ENCODE measurements at places on chromosomes 5 and 9.
A peak's percentile ranks its signal among the peaks of the same experiment; 100 is the strongest.

- no peak for DNase-seq
Measured at GRCh38 chr5:87030699-87031098, 237.0 kb upstream of the RASA1 start.

DNA sequence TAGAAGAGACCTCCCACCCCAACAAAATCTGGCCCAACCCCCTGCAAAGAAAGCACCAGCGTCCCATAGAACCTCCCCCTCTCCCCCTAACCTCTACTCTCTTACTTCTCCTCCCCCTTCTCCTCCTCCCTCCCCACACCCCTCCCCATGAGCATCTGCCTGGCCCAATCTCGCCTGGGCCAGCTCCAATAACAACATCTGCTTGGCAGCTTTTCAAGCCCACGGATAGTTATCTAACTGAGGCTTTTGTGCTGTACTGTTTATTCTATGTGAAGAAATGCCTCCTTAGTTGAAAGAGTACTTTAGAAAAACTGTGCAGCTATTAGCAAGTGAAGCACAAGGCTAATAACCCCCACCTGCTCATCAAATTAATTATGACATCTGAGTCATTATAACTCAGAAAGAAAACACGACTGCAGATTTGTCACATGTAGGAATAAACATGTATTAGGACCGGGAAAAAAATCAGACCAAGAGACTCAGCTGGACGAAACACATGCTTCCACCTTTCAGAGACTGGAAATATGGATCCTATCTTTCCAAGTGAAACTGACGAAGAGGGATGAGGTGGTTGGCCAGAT is 42.8 kb downstream of the NFIB start:
- no peak for DNase-seq

GRCh38 chr5:178249191-178249989 is 16.8 kb upstream of the PHYKPL start:
- peak; percentile 16 for DNase-seq

DNA sequence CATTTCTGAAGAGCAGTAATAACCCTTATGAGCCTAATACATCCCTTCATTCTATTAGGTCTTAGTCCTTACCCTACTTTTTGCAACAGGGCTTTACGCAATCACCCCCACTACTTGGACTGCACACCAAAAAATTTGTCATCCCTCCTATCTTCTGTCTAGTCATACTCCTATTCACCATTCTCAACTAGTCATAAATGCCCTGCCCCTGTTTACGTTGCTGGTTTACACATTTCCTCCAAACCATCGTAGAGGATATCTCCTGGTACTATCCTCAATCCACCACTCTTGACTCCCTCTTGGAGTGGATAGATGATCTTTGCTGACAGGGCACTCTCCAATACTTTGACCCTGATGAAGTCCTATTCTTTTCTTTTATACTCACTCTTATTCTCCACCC is 98.2 kb upstream of the CCNG1 start:
- no peak for DNase-seq

DNA sequence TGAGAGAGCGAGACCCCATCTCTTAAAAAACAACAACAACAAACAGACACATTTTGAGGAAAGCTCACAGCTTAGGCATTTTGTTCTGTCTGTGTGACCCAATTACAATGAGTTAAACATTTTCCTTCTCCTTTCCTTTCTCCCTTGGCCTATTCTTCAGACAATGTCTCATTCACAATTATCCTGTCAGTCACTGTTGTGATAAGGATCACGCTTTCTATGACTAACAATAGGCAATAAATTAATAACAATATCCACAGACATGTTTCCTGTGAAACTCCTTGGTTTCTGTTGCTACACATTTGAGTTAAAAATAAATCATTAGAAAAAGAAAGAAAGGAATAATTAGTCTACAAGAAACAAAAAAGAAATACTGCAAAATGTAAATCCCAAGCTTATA is 19.8 kb upstream of the CARTPT start:
- no peak for DNase-seq

DNA sequence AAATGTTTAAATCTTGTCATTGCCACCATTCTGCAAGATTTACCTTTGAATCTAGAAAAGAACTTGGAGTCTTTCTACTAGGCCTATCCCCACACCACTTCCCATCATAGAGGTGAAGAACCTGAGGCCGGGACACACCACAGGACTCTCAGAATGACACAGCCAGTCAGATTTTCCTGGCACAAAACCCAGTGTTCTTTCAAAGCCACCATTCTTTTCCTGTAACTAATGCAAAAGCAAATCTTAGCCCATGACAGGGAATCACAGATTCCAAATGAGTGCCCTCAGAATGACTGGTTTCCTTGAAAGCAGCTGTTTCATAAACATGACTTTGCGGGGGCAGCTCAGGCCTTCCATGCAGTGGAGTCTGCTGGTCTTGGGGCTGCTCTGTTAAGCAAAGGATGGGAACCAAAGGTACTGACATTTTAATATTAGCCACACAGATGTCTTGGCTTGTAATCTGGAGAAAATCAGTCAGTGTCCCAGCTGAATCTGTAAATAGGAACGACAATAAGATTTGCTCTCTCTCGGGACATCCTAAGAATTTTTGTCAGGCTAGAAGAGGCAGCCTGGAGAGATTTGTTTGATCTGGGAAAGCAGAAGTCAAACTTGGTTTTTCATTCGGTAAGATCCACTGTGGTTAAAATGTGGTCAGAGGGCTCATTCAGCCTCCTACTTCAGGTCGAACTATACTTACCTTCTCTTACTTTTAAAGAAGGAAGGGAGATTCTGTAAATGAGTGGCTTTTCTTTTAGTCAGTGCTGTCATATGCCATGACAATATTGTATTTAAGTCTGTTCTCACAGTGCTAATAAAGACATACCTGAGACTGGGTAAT is 115.1 kb downstream of the PALM2AKAP2 start:
- DNase-seq, result no peak

- DNase-seq, result no peak
Measured at GRCh38 chr5:134183481-134183880, 6.7 kb upstream of the SKP1 start.

DNA sequence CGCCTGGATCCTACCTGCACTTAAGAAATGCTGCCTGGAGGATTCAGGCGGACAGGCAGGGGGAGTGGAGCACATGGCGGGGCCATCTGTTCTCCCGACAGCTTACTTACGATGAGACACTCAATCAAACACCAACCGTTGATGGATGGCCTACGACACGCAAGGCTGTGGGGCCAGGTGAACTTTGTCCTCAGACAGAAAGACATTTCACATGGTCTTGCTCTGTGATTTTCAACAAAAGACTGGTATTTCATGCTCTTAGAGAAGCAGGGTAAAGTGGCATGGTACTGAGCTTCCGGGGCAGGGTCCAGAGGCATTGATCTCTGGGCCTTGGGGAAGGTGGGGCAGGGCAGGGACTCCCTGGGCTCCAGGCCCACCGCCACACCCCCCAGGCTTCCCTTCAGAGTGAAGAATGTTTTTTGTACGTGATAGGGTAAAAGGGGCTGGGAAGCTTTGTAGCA is 9.1 kb upstream of the OLFM1 start:
- no peak for DNase-seq

DNA sequence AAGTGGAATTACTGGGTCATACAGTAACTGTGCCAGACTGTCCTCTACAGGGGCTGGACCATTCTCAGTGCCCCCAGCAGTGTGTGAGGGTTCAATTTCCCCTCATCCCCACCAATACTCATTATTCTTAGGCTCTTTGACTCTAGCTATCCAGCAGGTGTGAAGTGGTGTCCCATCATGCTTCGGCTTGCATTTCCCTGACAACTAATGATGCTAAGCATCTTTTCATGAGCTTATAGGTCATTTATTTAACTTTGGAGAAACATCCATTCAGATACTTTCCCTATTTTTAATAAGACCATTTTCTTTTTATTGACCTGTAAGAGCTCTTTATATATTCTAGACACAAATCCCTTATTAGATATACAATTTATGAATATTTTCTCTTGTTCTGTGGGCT is 63.6 kb downstream of the ADAMTS2 start:
- DNase-seq, result no peak

DNA sequence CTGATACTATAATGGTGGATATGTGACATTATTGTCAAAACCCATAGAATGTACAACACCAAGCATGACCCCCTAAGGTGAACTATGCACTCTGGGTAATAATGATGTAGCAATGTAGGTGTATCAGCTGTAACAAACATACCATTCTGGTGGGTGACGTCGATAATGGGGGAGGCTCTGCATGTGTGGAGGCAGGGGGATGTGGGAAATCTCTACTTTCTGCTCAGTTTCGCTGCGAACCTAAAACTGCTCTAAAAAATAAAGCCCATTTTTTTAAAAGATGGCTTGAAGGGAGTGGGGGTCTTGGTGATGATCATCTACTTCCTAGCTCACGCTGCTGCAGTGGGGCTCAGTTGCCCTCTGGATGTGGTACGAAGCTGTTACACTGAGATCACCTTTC is 51.1 kb downstream of the RASGEF1C start:
- no peak for DNase-seq

GRCh38 chr5:96752341-96753016 is 55.3 kb downstream of the ERAP1 start:
- no peak for DNase-seq

DNA sequence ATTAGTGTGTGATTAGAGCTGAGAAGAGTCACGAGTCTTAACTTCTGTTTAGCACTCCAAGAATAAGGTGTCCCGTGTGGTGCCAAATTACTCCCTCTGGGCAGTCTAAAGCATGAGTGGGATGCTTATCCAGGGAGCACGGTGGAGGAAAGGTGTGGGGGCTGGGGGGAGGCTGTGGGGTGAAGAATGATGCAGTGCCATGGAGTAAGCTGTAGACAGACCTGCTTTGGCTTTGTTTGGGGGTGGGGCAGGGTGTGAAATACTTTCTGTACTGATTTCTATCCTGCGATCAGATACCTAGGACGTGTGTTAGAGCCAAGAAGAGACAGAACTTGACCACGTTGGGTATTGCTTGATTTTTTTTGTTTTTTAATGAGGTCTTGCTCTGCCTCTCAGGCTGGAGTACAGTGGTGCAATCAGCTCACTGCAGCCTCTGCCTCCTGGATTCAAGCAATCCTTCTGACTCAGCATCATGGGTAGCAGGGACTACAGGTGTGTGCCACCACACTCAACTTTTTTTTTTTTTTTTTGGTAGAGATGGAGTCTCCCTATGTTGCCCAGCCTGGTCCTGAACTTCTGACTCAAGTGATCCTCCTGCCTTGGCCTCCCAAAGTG is 232.8 kb downstream of the MAN2A1 start:
- DNase-seq, result no peak

GRCh38 chr9:34403554-34404380 is 27.1 kb upstream of the MYORG start:
- no peak for DNase-seq

DNA sequence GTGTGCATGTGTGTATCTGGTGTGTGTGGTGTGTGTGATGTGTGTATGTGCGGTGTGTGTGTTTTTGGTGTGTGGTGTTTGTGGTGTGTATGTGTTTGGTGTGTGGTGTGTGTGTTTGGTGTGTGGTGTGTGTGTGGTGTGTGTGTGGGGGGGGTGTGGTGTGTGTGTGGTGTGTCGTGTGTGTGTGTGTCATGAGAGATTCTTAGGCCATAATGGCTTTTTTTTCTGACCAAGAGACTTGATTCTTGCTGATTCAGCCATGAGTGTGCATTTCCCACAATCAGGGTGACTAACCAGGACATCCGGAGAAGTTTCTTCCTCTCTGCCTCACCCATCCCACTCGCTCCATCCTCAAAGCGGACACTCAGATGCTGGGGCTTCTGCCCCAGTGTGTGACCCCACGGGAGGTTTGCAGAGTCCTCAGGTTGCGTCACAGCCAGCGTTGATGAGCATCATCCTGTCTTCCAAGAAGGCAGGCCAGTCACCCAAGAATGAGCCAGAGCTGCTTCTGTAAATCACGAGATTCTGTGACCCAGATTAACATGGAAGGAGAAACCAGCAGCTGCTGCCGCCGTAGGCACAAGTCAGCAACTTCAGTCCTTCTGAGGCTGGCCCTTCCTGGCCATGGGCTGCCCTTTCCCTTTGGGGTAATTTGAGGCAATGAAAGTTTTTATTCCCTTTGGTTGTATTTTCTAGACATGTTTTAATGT is 12.5 kb upstream of the CTSL start:
- DNase-seq, result no peak

- DNase-seq, result no peak
Measured at GRCh38 chr5:43750809-43751208, 147.8 kb downstream of the NNT start.

DNA sequence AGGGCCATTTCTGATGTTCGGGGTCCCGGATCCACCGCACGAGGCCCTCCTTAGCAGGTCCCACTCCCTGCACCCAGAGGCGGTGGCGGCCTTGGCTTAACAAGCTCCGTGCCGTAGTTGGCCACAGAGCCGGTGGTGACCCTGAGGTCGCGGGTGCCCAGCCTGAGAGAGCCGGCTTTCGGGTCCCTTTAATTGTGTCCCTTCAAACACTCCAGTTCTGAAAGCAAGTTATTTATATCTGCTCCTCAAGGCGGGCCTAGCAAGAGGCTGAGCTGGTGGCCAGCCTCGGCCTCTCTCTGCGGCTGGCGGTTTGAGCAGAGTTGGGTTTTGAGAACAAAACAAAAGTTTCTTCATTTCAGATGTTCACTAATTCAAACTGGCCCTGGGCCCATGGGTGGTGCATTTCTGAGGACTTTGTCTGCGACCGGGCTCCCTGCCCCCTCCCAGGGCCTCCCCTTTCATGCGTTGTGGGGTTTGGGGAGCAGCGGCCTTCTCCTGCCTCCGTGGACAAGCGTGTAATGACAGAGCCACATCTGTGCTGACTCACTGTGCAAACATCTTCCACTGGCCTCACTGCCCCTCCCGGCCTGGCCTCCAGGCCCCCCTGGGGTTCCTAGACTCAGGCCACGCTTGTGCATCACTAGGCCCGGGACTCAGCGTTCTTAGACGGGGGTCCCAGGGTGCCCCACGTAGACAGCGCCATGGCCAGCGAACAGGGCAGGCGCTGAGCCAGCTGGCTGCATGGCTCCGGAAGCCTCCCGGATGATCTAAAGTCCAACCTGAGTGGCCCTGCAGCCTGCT is 49.4 kb upstream of the COL5A1 start:
- no peak for DNase-seq

GRCh38 chr5:67119010-67119409 is 77.6 kb downstream of the CD180 start:
- DNase-seq, result no peak

DNA sequence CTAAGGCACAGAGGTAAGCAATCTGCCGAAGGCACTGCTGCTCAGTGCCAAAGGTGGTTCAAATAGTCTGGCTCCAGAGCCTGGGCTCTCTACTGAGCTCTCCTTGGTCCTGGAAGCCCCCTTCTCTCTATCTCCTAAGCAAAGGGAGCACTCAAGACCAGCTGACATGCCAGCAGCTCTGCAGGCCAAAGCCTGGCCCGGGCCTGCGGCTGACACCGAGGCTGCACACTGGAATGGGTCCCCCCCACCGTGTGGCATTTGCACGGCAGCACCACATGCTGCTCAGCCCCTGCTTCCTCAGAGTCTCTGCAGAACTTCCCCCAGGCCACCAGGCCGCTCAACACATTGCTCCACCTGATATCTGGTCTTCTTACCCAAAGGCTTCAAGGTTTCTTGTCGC is 57.8 kb upstream of the GOLPH3 start:
- no peak for DNase-seq

GRCh38 chr9:83701286-83701685 is 6.5 kb downstream of the UBQLN1 start:
- no peak for DNase-seq
